ENCODE measurements at places on chromosomes 2 and 18.
A peak's percentile ranks its signal among the peaks of the same experiment; 100 is the strongest.

- peak; percentile 36 for DNase-seq
Measured at GRCh38 chr18:66316701-66317100, 287.2 kb downstream of the CDH19 start.

DNA sequence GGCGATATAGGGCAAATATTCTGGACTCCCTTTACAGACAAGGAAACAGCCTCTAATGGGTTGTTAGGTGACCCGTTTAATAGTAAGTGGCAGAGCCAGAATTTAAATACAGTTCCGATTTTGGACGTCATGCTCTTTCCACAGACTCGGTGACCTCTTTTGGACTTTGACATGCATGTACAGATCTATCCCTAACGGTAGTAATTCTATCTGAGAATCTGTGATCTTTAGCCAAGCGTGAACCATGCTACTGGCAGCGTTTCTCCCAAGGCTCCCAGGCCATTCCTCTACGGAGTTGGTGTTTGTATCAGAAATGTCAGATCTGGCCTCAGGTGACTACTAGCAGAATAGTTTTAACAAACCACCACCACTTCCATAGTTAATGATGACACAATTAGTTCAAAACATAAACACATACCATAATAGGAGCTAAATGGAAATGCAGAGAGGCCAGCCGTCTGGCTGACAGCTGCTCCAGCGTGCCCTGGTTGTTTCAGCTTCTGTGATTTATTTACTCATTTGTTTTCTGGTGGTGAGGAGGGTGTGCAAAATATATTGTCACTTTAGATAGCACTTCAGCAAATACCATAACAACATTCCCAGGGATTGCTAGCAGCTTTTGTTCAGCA, 304.6 kb upstream of the LYPD1 start:
- DNase-seq: no peak

GRCh38 chr2:30584116-30584515, 137.1 kb downstream of the LCLAT1 start:
- no peak for DNase-seq

DNA sequence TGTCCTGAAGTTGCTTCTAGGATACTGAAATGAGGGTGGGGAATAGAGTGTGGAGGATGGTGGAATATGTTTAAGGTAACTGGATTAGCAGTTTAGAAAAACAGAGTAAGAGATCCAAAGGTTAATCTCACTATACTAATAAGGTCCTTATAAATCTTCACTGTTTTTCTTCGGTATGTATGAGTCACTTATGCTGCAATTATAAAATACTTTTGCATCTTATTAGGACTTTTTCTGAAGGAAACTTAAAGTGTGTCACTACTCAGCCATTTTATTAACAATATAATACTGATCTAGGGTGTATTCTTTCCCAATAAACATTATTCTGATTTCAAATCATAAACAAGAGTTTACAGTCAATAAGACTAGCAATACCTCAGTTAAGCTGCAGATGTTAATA, 182.3 kb downstream of the ZNF521 start:
- no peak for DNase-seq

GRCh38 chr18:27699137-27699536, 477.8 kb downstream of the CDH2 start:
- DNase-seq: no peak

DNA sequence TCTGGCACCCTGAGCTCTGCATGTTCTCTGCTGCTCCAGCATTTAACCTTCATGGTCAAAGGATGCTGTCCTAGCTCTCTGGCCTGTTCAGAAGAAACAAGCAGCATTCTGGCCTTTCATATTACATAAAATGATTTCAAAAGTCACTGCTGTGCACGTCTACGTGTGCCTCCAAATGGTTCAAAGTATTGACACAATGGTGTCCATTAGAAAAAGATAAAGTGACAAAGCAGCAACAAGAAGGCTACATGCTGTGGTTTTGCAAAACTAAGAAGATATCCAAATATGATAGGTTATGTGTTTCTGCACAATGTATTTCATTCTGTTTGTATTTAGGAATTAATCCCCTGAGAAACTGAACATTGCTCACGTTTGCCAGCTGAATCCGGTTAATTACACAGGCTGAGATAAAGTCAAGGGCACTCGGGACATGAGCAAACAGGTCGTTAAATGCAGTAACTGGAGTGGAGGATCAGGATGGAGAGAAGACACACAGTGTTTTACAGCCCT, 258.5 kb downstream of the DOK6 start:
- DNase-seq: no peak

DNA sequence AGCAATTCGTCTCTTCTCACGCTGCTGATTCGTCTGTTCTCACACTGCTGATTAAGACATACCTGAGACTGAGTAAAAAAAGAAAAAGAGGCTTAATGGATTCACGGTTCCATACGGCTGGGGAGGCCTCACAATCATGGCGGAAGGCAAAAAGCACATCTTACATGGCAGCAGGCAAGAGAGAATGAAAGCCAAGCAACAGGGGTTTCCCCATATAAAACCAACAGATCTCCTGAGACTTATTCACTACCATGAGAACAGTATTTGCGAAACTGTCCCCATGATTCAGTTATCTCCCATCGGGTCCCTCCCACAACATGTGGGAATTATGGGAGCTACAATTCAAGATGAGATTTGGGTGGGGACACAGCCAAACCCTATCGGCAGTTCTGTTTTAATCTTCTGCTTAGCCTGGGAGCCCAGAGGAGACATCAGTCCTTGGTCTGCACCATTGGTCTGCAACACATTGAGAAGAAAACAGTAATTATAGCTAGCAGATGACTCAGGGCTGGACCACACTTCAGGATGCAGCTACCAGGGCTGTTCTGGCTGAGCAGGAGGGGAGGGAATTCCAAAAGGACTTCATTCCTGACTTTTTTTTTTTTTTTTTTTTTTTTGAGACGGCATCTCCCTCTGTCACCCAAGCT, 69.4 kb downstream of the CABLES1 start:
- no peak for DNase-seq
